ENCODE measurements at places on chromosomes 12 and 14. TPM values are rescaled to one million over a fixed set of nuclear protein-coding genes. Genes with fewer than 3 reads are reported as not detected.

The KLRB1 gene
- total RNA-seq: 0.69 TPM

The SMIM41 gene
- not detected for total RNA-seq

The AQP2 gene
- total RNA-seq: not detected

The KLRC4 gene
- not detected for total RNA-seq

The KRT71 gene
- not detected for total RNA-seq

The LGMN gene
- total RNA-seq: 10.1 TPM

The GDF11 gene
- 12.7 TPM for total RNA-seq

The TXNDC16 gene
- 15.8 TPM for total RNA-seq

The ZFHX2 gene
- 0.46 TPM for total RNA-seq

The CLEC4C gene
- total RNA-seq: not detected

The KCNC2 gene
- total RNA-seq: not detected

The DHH gene
- 0.82 TPM for total RNA-seq

The B3GNT4 gene
- total RNA-seq: not detected
